ENCODE measurements at places on chromosomes 2 and 18.

- DNase-seq: no peak
These were observed 12.5 kb upstream of the INO80D start for GRCh38 chr2:206098471-206098870.

DNA sequence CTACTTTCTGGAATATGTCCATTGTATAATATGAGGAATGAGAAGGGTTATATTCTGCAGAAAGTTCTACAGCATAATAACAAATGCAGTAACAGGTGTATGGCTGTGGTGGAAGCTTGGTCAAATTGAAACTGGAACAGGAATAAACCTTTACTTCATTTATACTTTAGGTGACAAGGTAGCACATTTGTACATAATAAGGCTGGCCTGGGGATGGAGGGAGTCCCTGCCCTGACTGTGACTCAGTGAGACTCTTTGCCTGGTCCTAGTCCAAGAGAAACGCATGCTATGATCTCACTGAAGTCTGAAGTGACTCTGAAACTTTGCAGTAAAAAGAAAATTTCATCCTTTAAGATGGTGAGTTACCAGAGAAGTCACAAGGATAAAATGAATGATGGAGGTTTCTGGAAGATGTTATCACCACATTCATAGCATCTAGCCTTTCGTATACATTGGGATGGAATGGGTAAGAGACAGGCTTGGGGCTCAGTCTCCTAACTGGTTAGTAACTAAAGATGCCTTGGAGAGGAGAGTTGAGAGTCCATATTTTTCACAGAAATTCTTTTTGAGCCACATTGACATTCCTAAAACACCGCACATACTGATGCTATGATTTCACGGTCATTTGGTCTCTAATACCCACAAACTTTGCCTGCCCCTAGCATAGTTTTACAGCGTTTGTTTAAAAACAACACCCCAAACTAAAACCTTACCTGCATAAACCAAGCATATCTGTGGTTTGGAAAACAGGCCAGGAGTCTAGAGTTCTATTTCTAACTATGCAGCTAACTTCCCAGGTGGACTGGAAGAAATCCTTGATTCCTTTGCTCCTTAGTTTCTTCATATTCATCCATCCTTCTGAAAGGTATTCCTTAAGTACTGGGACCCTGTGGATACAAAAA, 42.4 kb upstream of the NABP1 start:
- DNase-seq: no peak

DNA sequence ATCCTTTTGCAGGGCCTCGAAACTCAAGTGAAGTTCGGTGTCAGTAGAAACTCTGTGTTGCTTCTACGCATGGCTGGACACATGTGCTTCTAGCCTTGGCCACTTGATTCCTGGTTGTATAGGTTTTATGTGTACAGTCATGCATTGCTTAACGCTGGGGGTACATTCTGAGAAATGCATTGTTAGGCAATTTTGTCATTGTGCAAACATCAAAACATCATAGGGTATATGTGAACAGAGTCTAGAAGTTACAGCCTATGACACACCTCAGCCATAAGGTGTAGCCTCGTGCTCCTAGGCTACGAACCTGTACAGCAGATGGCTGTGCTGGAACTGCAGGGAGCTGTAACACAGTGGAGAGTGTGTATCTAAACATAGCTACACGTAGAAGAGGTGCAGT, 39.4 kb downstream of the TMEM18 start:
- no peak for DNase-seq

DNA sequence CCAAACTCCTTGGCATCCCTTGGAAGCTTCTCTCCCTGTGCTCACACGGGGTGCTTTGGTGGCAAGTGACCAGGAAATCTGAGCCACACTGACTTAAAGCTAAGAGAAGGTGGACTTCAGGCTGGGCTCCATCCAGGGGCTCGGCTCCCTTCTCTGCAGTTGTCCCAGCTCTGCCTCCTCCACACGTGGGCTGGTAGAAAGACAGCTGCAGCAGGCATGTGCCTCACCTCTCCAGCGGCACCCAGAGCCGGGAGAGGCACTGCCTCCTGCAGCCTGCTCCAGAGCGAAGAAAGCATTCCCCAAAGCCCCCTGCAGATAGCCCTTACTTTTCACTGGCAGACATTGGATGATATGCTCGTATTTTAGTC, 11.3 kb downstream of the KCNF1 start:
- DNase-seq: no peak

- no peak for DNase-seq
These were observed 255.2 kb downstream of the LPIN1 start for GRCh38 chr2:12001621-12002020.

DNA sequence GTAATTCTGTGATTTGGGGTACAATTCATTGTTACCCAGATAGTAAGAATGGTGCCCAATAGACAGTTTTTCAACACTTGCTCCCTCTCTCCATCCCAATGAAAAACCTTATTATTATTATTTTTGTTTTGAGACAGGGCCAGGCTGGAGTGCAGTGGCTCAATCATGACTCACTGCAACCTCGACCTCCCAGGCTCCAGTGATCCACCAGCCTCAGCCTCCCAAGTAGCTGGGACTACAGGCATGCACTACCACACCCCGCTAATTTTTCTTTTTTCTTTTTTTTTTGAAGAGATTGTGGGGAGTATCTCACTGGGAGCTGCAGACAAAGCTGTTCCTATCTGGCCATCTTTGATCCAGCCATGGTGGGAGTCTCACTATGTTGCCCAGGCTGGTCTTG, 7.2 kb downstream of the TGFA start:
- no peak for DNase-seq

GRCh38 chr2:225599856-225600255, 200.3 kb downstream of the NYAP2 start:
- no peak for DNase-seq

- peak; percentile 52 for DNase-seq
These were observed 24.1 kb upstream of the KANSL1L start for GRCh38 chr2:210195101-210195852.

GRCh38 chr2:169071455-169071854, 2.1 kb downstream of the DHRS9 start:
- no peak for DNase-seq

GRCh38 chr18:71194438-71194837, 905.6 kb downstream of the SOCS6 start:
- DNase-seq: no peak

GRCh38 chr2:240903191-240904060, 2.7 kb upstream of the CROCC2 start:
- no peak for DNase-seq

DNA sequence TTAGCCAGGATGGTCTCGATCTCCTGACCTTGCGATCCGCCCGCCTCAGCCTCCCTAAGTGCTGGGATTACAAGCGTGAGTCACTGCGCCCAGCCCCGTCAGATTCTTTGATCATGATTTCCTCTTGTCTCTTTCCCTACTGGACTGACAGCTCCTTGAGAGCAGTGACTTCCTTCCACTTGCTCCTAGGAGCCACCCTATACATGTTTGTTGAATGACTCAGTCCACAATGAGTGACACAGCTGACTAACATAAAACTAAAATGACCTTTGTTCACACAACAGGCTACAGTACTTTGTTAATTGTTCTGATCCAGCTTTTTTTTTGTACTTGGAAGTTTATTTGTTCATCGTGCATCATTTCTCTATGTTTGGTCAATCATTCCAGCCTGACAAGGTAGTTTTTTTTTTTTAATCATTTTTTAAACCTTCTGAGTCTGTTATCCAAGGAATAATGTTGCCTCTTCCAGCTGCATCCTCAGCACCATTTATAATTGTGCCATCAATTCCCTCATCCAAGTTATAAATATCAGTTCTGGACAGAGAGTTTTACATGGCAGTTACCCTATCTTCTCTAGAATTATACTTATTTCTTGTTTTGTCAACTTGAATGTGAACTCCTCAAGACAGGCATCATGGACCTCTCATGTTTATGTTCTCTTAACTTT, 42.9 kb upstream of the TUBA3E start:
- no peak for DNase-seq

DNA sequence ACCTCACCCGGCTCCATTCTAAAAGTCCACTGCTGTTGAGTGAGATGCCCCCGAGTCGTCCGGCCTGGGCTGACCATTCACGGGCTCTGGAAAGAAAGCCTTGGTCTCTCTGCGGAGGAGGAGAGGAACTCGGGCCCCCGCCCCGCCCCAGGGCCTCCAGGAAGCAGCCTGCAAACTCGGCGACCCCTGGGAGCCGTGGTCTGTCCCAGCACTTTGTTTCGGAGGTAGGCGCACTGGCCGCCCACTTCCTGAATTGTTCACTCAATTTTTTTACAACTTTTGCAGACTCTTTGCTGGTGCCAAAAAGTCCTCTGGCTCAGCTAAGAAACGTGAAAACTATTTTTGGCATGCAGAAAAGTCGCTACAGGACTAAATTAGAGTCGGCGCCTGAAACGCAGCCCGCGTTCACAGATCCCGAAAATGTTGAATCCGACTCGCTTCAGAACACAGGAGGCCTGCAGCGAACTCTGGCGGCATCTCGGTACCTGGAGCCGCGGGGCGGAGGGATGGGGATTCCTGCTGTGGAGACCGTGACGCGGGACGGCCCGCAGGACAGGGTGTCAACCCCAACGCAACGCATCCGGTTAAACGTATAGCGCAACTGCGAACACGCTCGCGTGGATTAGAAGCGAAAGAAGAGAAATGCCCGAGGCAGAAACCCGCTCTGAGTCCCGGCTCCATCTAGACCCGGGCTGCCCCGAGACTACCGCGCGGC, 1.5 kb downstream of the PXDN start:
- DNase-seq: no peak

GRCh38 chr2:57497489-57498096, 549.0 kb upstream of the VRK2 start:
- peak; percentile 33 for DNase-seq

DNA sequence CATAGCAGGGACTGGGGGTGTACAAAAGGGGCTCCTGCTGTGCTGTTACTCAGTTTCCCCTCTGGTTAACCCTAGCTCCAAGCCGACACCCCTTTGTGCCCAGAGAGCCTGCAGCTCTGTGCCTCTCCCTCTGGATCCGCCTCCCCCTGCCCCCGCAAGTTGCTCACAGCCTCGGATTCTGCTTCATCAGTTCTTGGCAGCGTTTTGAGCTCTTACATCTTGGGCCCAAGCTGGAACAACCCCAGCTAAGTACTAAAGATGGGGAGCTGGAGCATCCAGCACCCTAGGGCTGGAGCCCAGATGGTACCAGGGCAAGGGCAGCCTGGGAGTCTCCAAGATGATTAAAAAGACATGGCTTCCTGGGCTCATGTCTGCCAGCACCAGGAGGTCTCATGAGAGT, 40.7 kb downstream of the POMC start:
- DNase-seq: no peak

DNA sequence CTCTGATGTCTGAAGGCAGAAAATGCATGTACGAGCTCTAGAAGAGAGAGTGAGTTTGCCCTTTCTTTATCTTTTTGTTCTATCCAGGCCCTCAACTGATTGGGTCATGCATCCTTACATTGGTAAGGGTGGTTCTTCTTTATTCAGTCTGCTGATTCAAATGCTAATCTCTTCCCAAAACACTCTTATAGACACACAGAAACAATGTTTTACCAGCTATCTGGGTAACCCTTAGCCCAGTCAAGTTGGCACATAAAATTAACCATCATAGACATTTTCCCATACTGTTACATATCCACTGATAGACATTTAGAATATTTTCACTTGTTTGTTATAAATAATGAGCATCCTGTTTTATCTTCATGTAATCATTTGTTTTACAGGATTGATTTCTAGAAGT, 141.2 kb downstream of the TAF4B start:
- no peak for DNase-seq

DNA sequence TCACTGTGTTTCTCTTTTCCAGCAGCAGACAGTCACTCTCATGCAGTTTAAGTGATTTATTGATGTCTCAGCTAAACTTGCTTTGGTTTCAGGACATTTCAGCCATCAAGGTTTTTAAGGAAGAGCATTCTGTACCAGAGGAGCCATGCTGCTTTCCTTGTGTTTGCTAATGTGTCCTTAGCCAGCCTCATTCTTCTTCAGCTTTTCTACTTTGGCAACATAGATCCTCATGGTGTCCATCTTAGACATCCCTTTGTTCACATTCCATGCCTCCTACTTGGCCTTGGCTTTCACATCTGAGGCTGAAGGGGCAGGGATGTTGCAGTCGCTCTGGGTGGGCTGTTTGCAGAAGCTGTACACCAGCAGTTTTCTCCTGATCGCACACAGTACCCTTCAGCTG, 68.2 kb downstream of the OTX1 start:
- no peak for DNase-seq

- no peak for DNase-seq
These were observed 39.1 kb downstream of the PCARE start for GRCh38 chr2:29035016-29035745.

- no peak for DNase-seq
These were observed 157.0 kb downstream of the LDLRAD4 start for GRCh38 chr18:13375302-13376255.

GRCh38 chr18:79588636-79589481, 90.7 kb upstream of the CTDP1 start:
- DNase-seq: peak; percentile 11

GRCh38 chr18:11178951-11179549, 29.7 kb upstream of the PIEZO2 start:
- no peak for DNase-seq

- DNase-seq: no peak
These were observed 65.1 kb downstream of the MRPS9 start for GRCh38 chr2:105102963-105103421.

Measured in NCI-H1105 (cell line).